ENCODE measurements at places on chromosomes 2 and 18. TPM values are rescaled to one million over a fixed set of nuclear protein-coding genes. Genes with fewer than 3 reads are reported as not detected.

Gene REG1B
- total RNA-seq = not detected

Gene LOXHD1
- 2.9 TPM for total RNA-seq

Gene DNAJB2
- total RNA-seq = 76.6 TPM

Gene KIAA2012
- 2.8 TPM for total RNA-seq

Gene CHRND
- total RNA-seq = not detected

Gene APOB
- 0.53 TPM for total RNA-seq

Gene POTEI
- total RNA-seq = 0.24 TPM

Gene DLX1
- total RNA-seq = not detected

Gene C2orf72
- total RNA-seq = 0.97 TPM

Gene CCDC68
- total RNA-seq = 20.2 TPM

Gene ALPI
- total RNA-seq = not detected

DNA sequence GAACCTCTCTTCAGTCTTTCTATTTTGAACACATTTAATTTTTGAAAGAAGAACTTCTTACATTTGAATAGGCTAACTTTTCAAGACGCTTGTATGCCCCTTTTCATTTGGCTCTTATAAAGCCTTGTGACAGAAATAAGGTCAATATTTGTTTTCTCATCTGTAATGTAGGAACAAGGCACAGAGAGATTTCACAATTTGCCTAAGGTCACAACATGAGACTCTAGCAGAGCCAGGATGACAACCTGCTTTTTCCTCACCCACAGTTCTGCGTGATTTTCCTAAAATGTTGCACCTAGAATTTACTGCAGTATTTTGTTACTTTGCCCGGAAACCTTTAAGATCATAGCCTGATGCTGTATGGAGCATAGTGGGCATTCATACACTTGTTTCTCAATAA lies 67.4 kb downstream of the TXNL1 start:
- no peak for DNase-seq

DNA sequence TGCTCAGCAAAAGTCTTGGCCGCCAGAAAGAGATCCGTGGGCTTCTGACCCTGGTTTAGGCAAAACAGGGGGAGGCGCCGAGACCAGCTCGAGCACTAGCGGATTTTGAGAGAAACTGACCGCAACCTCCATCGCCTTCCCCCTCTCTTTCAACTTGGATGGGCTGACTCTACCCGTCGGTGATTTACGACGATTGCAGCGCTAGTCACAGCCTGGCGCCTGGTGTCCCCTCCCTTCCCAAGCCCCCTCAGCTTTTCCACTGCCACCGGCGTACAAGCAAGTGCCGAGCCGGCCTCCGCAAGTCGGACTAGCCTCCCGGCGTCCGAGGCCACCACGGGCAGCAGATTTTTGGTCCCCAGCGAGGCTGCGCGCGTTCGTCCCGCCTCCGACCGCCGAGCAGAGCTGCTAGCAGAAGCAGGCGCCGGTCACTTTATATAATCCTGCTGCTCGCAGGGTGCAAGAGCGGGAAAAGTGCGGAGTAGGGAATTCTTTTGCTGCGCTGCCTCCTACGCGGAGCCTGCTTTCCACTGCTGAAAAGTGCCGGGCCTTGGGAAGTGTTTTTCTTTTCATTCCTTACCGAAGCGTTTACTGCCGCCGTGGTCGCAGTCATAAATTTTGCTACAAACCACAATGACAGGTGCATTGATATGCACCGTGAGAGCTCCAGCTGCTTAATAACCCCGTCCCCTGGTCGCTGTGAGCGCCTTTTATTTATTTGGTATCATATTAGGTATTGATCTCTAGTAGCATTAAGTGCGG lies 7.7 kb downstream of the HOXD3 start:
- no peak for DNase-seq

- no peak for DNase-seq
Observed at GRCh38 chr2:11414372-11415124, 51.4 kb downstream of the E2F6 start.

DNA sequence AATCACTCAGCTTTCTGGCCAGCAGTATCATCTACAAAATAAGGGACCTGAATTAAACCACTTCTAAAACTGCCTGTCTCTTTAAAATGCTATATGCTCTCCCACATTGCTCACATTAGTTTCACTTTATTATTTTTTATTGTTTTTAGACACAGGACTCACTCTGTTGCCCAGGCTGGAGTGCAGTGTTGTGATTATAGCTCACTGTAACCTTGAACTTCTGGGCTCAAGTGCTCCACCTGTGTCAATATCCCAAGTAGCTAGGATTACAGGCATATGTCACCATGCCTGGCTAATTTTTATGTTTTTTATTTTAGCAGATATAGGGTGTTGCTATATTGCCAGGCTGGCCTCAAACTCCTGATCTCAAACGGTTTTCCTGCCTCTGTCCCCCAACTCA lies 591.3 kb upstream of the ZNF804A start:
- DNase-seq = no peak

- DNase-seq = no peak
Observed at GRCh38 chr2:143617803-143618415, 488.7 kb downstream of the ARHGAP15 start.

DNA sequence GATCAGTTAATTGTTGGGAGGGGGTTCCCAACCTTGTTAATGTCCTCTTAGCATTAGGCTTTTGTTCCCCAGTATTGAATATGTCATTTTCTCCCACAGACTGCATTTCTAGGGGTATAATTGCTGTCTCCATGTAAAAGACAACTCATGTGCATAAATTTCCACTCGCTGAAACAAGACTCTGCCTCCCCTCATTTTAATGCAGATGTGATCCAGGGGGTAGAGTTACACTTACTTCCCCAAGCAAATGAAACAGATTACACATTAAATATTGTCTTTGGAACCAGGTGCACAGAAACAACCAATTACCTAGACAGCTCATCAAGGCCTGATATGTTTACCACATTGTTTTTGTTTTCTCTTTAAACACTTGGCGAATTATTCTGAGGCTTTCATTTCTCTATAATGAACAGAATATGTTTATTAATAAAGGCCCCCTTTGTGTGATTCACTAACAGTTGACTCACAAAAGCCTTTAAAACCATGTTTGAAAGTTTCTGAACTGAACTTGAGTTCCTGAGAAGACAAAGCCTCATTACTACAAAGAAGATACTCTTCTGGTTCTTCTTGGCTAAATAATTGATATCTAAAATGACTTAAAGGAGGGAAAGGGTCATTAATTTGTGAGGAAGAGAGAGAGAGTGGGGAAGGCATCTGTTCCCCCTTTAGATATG lies 15.0 kb upstream of the ACVR1 start:
- DNase-seq = no peak

DNA sequence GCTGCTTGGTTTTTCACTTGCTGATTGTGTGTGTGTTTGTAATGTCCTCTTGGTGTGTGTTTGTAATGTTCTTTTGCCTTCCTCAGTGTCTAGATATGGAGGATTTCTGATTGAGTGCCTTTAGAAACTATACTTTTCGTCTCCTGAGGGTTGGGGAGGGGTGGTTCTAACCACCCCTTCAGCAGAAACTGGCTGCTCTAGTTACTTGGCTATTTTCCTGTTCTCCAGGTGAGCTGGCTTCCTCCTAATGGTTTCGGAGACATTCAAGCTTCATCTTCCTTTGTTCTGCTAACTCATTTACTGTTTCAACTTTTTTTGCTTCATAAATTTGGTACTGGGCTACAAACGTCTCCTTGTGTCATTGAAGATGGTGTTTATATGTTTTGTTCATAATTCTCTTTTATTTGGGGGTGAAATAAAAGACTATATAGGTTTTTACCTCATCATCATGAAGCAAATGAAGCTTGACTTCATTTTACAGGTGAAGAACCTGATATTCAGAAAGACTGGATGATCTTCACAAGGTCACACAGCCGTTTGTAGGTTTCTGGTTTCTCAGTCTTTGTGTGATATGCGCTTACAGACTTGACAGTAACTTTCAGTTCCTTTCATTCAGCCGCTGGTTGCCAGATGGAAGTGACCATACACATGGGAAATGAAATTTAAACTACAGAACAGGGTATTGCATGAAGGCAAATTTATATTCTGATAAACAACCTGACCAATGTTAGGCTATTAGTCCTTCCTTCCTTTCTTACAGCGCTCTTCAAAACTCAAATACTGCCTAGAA lies 238.5 kb downstream of the GALR1 start:
- no peak for DNase-seq

- no peak for DNase-seq
Observed at GRCh38 chr2:40062381-40062780, 283.3 kb upstream of the THUMPD2 start.

DNA sequence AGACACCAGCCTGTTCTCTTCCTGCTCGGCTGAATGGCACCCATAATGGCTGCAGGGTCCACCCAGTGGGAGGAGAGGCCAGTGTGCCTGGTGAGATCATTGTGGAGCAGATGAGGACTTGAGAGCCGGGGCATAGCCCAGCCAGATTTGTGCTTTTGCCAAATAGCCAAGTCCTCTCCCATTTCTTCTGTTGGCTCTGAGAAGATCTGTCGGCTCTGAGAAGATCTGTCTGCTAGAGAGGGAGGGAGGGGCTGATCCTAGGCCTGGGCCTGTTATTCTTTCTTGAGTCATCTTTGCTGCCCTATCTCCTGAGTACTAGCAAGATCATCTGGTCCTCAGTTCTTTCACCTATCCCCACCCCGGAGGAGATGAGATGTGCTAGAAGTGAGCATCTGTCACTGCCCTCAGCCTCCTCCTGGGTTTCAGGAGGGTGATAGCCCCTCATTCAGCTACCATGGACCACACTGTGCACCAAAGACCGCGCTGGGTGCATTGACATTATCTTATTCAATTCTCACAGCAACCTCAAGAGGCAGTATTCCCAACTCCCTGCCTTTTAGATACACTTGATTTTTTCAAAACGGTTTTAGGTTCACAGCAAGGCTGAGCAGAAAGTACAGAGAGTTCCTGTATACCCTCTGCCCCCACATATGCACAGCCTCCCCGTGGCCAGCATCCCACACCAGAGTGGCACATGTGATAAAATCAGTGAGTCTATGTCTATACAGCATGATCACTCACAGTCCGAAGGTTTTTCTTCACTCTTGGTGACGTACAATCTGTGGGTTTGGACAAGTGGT lies 98.6 kb downstream of the CAPN13 start:
- no peak for DNase-seq

- DNase-seq = no peak
Observed at GRCh38 chr18:70321616-70322015, 32.8 kb downstream of the SOCS6 start.

DNA sequence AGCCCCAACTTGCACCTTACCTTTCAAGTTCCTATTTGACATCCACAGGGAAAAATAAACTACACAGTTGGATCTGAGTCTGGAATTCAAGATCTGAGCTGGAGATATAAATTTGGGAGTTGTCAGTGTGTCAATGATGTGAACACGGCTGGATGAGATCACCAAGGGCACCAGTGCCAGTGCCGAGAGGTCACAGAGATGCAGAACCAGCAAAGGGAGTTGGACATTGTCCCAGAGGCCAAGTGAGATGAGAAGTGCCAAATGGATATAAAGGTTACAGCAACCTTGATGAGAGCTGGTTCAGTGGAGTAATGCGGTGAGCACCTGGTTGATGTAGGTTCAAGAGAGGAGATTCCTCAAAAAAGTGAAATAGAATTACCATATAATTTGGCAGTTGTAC lies 24.8 kb downstream of the LRRFIP1 start:
- no peak for DNase-seq

- no peak for DNase-seq
Observed at GRCh38 chr18:76741346-76741745, 81.0 kb upstream of the ZNF236 start.

- no peak for DNase-seq
Observed at GRCh38 chr18:34758378-34758948, 48.4 kb downstream of the DTNA start.

DNA sequence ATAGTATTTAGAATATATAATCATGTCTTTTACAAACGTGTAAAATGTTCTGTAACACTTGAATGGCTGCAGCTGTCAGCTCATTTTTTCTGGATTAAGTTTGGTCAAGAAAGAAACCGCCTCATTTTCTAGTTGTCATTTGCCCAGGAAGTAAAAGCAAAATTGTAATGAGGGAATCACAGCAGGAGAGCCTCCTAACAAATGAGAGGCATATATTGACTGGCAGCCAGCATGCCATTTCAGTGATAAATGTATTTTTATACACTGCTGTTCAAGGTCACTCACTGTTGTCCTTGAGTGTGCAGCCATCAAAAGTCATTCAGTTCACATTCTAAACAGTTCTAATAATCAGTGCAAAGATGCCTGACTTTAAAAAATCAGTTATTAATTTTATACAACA lies 144.3 kb upstream of the BOD1L2 start:
- DNase-seq = no peak

DNA sequence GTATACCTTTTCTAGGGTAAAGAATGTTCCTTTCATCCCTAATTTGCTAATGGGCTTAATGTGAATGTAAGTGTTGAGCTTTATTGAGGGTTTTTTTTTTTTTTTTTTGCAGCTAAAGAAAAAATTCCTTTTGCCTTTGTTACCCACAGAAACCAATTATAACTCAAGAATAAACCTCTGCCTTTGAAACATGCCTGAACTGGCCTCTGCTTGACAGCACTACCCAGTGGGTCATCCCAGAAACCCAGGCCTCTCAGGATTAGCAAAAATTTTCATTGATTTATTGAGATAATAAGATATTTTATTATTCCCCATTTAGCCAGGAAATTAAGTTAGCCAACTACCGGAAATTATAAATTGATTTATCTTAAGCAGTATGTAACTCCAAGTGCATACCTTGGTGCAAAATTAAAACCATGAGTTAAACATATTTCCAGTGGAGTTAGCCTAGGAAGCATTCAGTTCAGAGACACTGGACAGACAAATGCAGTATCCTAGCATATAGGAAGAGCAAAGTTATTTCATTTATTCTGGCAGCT lies 67.0 kb upstream of the RASGRP3 start:
- DNase-seq = no peak

- DNase-seq = no peak
Observed at GRCh38 chr18:7890075-7890474, 323.0 kb downstream of the PTPRM start.

- no peak for DNase-seq
Observed at GRCh38 chr2:54013996-54014395, 43.2 kb upstream of the PSME4 start.

DNA sequence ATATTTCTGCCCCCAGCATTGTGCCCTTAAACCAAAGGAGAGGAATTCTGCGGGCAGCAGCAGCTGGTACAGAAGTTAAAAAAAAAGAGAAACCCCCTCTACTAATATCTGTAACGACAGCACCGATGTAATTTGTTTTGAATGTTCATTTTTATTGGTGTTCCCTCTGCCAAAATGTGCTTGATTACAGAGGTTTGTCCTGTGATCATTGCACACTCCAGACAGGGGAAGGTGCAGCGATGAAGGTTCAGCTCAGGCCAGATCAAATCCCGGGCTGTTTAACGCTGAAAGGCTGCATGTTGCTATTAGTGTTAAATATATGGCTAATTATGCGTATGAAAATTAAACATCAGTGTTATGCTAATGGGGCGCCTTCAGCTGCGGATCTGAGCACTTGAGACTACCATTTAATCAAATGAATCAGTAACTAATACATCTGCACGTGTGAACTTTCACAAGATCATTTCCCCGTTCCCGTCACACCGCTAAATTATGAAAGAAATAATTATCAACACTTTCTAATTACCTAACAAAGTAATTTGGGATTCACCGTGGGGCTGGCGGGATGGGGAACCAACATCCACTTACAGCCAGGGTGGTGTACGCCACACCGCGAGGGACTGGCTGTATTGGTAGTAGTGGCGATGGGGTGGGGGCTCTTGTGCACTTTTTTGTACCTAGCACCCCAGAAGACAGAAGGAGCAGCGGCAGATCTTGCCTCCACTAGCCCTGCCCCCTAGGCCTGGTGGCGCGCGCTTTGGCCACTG lies 1.5 kb upstream of the DLX1 start:
- no peak for DNase-seq
